ENCODE measurements at places on chromosomes 6 and 20. TPM values are rescaled to one million over a fixed set of nuclear protein-coding genes. Genes with fewer than 3 reads are reported as not detected.

The TMEM200A gene
- 43.3 TPM for total RNA-seq

The DOP1A gene
- total RNA-seq = 18.2 TPM

The SRMS gene
- total RNA-seq = not detected

The C6orf58 gene
- total RNA-seq = not detected

The PANK2 gene
- total RNA-seq = 43.7 TPM

The FILIP1 gene
- under 0.01 TPM for total RNA-seq

The LGSN gene
- not detected for total RNA-seq

The TRIM15 gene
- total RNA-seq = not detected

The CTCFL gene
- not detected for total RNA-seq

The PPP1R16B gene
- not detected for total RNA-seq

The LCA5 gene
- total RNA-seq = 4.2 TPM

All from GM23248 (cell line).